ENCODE measurements at places on chromosomes 13 and 19.

GRCh38 chr13:26964278-26965250, 204.0 kb upstream of the GPR12 start:
- no peak for DNase-seq

DNA sequence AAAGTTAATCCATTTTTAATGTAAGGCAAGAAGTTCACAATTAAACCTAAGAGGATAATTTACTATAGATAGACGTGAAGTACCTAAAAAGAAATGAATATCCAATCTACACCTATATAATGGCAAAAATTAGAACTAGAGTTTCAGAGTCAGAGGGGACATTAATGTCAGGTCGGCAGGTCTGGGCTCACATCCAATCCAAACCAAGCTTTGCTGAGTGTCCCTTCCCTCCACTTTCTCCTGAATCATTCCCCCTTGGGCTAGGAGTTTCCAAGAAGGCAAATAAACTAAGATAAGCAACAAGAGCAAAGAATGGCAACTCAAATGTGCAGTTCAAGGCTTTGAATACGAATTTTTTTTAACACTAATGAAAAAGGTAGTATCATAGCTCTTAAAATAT, 2.9 kb downstream of the FLT3 start:
- no peak for DNase-seq

DNA sequence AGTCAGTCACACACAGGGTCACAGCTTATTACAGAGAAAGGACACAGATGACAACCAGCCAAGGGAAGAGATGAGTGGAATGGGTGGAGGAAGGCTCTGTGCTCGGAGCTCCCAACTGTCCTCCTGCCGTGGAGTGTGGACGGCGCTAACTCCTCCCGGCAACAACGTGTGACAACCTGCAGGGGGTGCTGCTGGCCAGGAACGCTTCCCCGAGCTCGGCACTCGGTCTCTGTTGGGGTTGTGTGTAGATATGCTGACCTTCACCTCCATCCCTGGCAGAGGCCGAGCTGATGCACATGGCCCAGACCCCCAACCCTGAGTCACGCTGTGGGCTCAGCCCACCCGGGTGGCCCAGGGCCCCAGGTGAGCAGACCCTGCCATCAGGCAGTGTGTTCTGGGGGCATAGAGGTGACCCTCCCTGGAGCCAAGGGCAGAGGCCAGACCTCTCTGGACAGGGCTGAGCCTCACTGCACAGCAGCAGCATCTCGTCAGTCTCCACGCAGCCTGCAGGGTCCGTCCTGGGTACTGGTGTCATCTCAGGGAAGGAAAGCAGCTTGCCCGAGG, 14.1 kb downstream of the ZNF444 start:
- no peak for DNase-seq

- peak; percentile 25 for DNase-seq
Measured at GRCh38 chr19:3606174-3606689, 443 bp downstream of the TBXA2R start.

GRCh38 chr13:31909864-31910551, 121.6 kb upstream of the FRY start:
- DNase-seq = peak; percentile 72

Measured in CD4-positive, alpha-beta T cell treated with Interleukin-2 at 100 ng/mL for 4 hours (primary cell).